ENCODE measurements at places on chromosomes 1 and 21. TPM values are rescaled to one million over a fixed set of nuclear protein-coding genes. Genes with fewer than 3 reads are reported as not detected.

DNA sequence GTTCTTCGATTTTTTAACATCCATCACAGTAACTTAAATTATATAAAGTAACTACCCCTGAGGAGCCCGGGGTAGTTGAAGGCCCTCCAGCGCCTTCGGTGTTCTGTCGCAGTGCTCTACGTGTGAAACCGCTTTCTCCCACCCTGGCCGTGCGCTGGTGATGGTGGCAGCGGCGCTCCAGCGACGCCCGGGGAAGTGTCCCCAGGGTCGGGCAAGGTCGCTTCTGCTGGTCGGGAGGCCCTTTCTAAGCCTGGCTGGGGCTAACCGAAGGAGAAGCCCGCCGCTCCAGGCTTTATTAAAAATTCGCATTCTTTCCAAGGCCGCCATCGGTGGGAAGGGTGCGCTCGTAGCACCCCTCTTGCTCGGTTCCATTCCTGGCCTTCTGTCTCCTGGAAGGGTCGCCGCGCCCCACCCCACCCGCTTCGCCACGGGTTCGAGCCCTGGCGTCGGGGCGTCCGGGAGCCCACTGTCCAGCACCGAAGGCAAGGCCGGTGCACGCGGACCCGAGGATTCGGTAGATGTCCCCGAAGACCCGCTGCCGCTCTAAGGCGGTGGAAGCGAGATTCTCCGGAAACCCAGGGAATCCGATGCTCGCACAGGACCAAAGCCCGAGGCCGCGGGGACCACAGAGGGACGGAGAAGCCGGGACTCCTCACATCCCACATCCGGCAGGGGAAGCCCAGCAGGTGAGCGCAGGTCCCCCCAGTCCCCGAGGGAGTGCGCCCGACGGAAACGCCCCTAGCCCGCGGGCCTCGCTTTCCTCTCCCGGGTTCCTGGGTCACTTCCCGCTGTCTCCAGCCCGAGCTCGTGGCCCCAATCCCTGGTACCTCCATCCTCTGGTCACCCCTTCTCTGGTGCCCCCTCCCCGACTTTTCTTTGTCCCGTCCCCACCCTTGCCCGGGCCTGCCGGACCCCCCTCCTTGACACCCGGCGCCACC is 685 bp upstream of the RIPPLY3 start:
- no peak for DNase-seq

DNA sequence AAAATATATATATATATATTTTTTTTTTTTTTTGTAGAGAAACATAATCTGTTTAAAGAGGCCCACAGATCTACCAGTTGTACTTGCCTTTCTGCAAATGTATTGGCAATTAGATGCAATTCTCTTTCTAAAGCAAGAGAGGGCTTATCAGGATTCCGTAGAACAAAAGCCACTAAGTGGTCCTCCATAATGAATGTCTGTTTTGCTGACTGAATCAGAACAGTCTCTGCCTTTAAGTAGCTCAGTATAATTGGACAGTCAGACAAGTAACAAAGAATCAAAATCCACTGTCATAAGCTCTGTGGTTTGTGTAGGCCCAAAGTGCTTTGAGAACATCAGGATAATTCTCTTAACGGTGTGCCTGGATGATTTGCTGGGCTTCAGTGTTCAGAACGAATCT is 17.3 kb downstream of the SARS1 start:
- DNase-seq: no peak

The PAX7 gene
- not detected for total RNA-seq

GRCh38 chr1:106698660-106699059 is 357.8 kb upstream of the PRMT6 start:
- DNase-seq: no peak

- DNase-seq: peak; percentile 43
These were observed 9.7 kb downstream of the ZMPSTE24 start for GRCh38 chr1:40267767-40268187.

- DNase-seq: no peak
These were observed 48.7 kb upstream of the EDN2 start for GRCh38 chr1:41533016-41533730.

The SLC25A34 gene
- not detected for total RNA-seq

GRCh38 chr1:181347495-181348390 is 135.6 kb upstream of the CACNA1E start:
- no peak for DNase-seq

DNA sequence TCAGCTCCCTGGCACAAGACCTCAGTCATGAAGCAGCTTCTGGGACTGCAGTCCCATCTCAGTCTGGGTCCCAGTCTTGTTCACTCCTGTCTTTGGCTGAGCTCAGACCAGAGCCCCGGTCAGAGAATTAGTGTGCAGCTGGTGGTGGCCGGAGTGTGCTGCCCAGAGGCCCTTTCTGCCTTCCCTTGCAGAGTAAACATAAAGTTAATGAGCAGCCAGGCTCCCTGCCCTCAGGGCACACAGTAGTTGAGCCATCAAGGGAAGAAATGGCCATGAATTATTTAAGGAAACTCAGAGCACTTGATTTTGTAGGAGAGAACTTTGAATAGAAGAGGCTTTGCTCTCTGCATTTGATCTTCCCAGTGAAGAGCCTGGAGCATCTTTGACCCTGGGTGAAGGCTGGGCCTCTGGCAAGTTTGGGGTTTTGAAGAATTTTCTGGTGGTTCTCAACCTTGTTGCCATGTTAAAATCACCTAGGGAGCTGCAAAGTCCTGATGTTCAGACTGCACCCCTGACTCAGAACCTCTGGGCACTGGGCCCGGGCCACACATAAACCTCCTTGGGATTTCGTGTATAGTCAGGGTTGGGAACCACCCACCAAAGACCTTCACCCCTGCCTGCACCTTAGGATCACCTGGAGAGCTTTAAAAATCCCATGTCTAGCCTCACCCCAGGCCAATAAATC is 26.4 kb upstream of the SELENON start:
- DNase-seq: peak; percentile 22

DNA sequence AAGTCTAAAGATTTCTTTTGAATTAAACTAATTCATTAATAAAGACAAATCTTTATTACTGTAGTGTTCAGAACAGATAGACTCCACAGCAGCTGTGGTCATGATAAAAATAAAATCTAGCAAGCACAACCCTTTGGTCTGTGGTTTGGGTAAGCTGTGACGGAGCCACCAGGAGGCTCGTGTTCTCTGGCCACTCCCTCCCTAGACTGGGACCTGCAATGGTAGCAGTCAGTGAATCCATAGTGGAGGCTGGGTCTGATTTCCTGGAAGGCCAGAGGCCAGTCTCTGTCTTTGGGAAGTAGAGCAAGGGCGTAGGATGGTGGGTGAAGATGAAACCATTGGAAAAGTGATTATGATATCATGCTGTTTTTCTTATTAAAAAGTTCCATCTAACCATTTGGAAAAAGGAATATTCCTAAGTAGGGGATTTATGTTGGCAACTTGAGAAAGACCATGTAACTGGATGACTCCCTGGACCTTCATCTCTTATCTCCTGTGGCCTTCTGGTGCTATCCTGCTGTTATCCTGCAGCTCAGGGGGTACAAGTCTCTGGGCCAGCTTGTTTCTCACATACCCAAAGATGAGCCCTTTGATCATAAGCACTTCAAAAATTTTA is 39.0 kb downstream of the TENT5C start:
- no peak for DNase-seq

The PLEKHO1 gene
- total RNA-seq: 9.9 TPM

The SLC26A9 gene
- total RNA-seq: not detected

The RAP1GAP gene
- total RNA-seq: 0.22 TPM

- DNase-seq: no peak
These were observed 7.6 kb downstream of the TXNIP start for GRCh38 chr1:145988773-145989172.

The KCNE2 gene
- not detected for total RNA-seq

The CTSK gene
- 0.92 TPM for total RNA-seq

GRCh38 chr1:26357121-26357602 is 3.2 kb upstream of the CRYBG2 start:
- DNase-seq: peak; percentile 54
